ENCODE measurements at places on chromosomes 5 and 9.

- no peak for DNase-seq
These were observed 5.2 kb upstream of the GCNT4 start for GRCh38 chr5:75057561-75057960.

DNA sequence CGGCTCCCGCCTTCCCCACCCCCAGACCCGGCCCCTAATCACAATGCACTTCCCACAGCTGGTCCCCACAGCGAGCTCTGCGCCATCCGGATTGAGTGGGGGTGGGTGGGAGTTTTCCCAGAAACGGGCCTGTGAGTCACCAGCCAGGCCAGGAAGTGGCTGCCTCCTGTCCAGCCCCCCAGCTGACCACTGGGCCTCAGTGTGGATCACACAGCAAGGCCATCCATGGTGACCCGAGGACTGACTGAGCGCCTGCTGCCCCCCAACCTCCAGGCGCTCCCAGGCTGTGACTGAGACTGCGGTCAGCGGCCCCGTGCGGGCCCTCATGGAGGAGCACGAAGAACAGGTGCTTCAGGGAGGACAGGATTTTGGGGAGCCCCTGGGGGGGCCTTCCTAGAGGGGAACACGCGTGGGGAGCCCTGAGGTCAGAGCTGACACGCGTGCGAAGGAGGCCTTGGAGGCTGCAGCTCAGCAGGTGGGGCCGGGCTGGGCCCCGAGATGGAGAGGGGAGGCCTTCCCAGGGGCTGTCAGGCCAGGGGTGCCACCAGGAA is 48.3 kb upstream of the EGFL7 start:
- DNase-seq: peak; percentile 15

GRCh38 chr9:93953496-93954433 is 1.4 kb downstream of the BARX1 start:
- no peak for DNase-seq

DNA sequence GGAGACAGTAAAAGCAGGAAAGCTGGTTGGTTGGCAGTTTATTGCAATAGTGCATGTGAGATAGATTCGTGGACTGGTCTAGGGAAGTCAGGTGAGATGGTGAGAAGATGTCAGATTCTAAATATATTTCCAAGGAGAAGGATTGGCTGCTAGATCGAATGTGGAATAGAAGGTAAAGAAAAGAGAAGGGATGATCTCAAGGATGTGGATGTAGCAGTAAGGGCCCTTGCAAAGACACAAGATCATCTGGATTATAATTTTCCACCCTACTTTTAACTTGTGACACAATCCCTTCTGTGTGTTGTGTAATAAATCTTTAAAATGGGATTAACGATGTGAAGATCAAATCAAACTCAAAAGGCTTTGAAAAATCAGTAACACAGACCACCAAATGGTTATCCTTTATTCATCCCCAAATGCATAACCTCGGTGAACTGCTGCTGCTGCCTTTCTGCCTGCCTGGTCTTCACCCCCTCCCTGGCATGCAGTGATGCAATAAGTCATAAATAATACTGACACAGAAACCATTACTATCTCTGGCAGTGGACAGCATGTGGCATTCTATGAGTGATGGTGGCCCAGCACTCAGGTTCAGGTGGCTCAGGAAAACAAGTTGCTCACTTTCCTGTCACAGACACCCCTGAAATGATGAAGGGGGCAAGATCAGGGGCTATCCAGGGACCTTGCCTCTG is 178.4 kb downstream of the FAM114A2 start:
- DNase-seq: no peak

DNA sequence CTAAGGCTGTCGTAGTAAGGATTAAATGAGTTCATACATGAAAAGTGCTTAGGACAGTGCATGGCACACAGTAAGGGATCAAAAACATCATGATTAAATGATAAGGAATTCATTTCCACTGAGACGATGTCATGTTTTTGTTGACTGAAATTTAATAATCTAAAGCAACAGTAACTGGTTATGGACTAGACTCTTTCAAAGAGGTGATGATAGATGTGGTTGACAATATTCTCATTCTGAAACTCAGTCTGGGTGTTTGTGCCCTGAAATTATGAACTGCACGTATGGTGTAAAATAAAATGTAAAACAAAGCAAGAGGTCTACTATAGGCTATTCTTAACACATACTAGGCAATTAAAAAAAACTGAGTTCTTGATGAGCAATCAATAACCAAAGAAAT is 280.0 kb downstream of the DENND1A start:
- no peak for DNase-seq

- DNase-seq: no peak
These were observed 934 bp upstream of the FCN1 start for GRCh38 chr9:134918646-134919045.

- DNase-seq: no peak
These were observed 19.5 kb upstream of the ALDH1B1 start for GRCh38 chr9:38372762-38373619.

DNA sequence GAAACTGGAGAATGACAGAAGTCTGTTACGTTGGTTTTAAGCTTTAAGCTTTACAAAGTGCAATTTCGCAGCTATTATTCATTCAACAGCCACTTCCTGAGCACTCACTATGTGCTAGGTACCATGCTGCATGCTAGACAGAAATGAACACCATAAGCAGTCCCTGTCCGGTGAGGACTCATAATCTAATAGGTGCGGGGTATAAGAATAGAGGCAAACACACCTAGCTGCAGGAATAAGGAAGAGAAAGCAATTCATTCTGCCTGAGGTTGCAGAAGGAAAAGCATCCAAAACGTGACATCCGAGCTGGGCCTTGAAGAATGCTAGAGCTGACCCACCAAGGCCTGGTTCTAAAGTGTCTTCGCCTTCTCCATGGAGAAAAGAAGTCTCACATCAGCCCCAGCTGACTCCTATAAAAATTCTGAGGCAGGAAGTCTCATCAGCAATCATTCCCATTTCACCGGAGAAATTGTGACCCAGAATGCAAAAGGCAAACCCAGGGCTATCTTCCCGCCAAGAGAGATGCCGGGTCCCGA is 542 bp downstream of the FKBP15 start:
- DNase-seq: no peak

- DNase-seq: no peak
These were observed 148.2 kb upstream of the FSTL4 start for GRCh38 chr5:133760532-133760931.

DNA sequence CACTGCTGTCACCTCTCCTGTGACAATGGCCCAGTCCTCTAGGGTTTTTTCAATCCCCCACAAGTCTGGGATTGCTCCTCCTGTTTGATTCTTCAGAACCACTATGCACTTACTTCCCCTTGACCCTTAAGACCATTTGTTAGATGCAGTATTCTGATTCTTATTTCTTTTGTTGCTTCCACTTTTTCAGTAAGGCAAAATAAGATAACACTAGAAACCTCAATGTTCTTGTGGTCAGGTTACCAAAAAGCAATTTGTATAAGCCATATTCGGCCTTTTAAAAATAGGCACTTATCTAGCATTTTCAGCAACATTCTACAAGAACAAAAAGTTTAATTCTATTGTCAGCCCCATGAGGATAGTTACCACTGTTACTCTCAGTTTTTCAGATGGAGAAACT is 220.0 kb downstream of the KDM4C start:
- DNase-seq: no peak

GRCh38 chr5:150759334-150759583 is 442 bp upstream of the DCTN4 start:
- no peak for DNase-seq

GRCh38 chr5:2906302-2907090 is 155.0 kb upstream of the IRX2 start:
- DNase-seq: no peak

DNA sequence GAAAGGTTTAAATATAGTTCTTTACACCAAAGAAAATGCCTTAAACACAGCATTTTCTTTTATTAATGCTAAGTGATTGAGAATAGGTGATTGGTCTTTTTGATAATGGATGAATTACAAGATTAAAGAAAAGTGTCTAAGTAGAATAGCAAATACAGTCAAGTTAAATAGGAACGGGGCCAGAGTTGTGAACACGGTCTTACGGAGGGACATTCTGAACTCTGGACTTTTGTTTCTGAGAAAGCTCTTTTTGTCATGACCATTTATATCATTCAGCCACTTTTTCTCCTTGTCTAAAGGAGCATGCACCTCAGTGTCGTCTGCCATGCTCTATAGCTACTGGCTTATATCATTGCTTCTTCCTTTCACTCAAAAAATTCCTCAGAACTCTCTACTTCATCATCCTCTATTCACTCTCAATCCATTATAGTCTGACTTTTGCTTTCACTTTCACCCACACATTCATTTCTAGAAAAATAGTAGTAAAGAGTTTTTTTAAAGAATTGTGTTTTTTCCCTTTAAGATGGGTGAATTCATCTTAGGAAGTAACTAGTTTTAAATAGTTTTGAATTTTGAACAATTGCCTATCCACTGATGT is 263.0 kb upstream of the FBXL7 start:
- no peak for DNase-seq

- DNase-seq: no peak
These were observed 254.8 kb upstream of the PANK3 start for GRCh38 chr5:168833936-168834335.

- no peak for DNase-seq
These were observed 457.2 kb downstream of the ARHGEF28 start for GRCh38 chr5:74083096-74083791.

DNA sequence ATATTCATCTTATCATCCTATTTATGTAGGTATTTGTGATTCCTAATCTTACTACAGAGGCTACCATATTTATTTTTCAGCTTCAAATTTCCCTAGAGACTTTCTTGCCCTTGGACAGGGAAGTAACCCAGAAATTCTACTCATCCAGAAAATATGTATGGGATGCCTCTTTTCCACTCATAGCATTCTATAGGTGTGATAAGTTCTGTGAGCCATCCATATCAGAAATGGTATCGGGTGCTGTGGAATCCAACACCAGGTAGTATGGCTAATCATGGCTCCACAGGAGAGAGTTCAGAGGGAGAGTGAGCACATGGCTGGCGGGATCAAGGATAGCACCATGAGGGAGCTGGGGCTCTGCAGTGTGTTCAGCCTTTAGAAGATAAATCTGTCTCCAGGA is 349.3 kb upstream of the ACTBL2 start:
- no peak for DNase-seq

- no peak for DNase-seq
These were observed 15.0 kb upstream of the RAPGEF1 start for GRCh38 chr9:131754846-131755245.

DNA sequence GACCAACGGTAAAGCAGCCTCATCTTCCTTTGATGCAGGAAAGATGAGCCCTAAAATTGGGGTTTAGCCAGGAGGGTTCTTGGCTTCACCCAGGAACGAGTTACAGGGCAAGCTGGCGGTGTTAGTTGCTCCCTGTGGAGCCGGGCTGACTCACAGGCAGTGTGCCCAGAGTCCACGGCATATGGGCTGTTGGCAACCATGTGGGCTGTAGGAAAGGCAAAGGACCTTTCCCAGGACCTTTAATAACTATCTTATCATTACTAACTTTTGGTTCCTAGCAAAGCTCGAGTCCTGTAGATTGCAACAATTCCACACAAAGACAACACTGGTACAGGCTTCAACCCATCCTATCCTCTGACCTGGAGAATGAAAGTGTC is 29.8 kb upstream of the CLPTM1L start:
- peak; percentile 37 for DNase-seq

- no peak for DNase-seq
These were observed 27.3 kb downstream of the AFAP1L1 start for GRCh38 chr5:149298842-149299404.

DNA sequence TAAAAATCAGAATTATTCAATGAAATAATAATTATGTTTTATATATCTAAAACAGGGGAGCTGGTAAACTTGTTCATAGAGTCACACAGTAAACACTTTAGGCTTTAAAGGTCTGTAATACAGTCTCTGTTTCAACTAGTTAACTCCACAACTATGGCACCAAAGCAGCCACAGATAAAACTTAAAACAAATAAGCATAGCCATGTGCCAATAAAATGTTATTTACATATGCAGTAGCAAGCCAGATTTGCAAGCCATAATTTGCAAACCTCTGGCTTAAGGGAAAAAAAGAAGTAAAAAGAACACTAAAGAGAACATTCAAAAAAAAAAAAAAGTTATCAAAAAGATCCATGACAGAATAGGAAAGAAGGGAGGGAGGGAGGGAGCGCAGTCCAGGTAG is 24.9 kb downstream of the RICTOR start:
- no peak for DNase-seq

GRCh38 chr5:146051678-146052077 is 53.7 kb downstream of the PLAC8L1 start:
- DNase-seq: no peak

Measured in ACHN (cell line).